Progenitor cell of endocrine pancreas (in vitro differentiated cells): ENCODE measurements at places on chromosomes 1 and 21. TPM values are rescaled to one million over a fixed set of nuclear protein-coding genes. Genes with fewer than 3 reads are reported as not detected.

- H3K4me1 ChIP-seq: peaks cover 6% of the 10 kb centered on the region
- H3K27me3 ChIP-seq: no peaks in the 10 kb centered on the region
- H3K36me3 ChIP-seq: peaks cover 8% of the 10 kb centered on the region
Measured at GRCh38 chr1:92372164-92372563, 73.3 kb downstream of the RPAP2 start.

DNA sequence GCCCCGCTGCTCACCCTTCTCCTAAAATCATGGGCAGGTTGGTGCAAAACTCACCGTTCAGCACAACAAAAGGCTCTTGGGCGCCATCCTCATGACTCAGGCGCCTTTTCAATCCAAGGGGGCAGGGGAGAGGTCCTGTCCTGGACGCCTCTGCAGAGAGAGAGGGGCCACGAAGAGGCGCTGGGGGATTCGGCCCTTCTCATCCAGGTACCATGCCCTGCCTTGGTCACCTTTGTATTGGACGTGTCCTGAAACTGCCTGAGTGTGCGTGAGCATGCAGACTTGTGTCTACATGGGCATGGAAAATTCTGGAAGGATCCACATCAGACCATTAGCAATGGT, 53.5 kb downstream of the SLC37A1 start:
- no peak for DNase-seq
- peaks cover 39% of the 10 kb centered on the region for H3K36me3 ChIP-seq
- H3K4me3 ChIP-seq: no peak overlapping the region
- no peaks in the 10 kb centered on the region for H3K27me3 ChIP-seq
- H3K4me1 ChIP-seq: peaks cover 6% of the 10 kb centered on the region

- DNase-seq: no peak
- peaks cover 8% of the 10 kb centered on the region for H3K4me1 ChIP-seq
- no peaks in the 10 kb centered on the region for H3K27me3 ChIP-seq
- no peak overlapping the region for H3K27ac ChIP-seq
Measured at GRCh38 chr1:113901191-113901590, 3.4 kb downstream of the AP4B1 start.

GBP7 gene
- not detected in 2 replicates for total RNA-seq

TNFAIP8L2 gene
- total RNA-seq: not detected in 2 replicates

HJV gene
- total RNA-seq: not detected in 2 replicates

- H3K4me3 ChIP-seq: no peak overlapping the region
- H3K4me1 ChIP-seq: no peaks in the 10 kb centered on the region
- no peak overlapping the region for H3K27ac ChIP-seq
- H3K36me3 ChIP-seq: peaks cover 8% of the 10 kb centered on the region
- H3K27me3 ChIP-seq: no peaks in the 10 kb centered on the region
Measured at GRCh38 chr1:162605225-162605927, 26.9 kb upstream of the DDR2 start.

DNA sequence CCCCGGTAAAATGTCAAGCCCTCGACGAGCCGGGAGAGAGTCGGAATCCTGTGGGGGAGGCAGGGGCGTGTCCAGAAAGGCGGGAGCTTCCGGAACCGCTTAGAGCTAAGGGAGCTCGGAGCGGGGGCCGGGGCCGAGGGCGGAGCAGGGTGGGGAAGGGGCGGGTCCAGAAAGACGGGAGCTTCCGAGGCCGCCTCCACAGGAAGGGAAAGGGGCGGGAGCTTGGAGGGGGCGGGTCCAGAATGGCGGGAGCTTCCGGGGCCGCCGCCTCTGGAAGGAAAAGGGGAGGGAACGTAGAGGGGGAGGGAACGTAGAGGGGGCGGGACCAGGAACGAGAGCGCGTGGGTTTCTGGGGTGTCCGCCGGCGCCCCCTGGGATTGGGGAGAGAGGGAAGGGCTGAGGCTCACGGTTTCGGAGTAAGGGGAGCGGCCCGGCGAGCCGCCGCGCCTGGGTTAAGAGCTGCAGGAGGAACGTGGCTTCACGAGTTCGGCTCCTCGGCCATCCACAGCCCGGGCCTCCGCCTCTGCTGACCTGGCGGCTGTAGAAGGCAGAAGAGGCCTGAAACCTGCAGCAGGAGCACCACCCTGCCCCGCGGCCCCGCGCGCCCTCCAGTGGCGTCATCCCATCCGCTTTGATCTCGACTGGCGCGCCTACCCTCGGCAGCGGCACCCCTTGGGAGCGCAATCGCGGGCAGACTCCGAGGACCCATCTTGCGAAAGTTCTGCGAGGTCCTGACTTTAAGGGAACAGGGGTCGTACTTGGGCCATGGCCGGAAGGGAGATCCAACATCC, 23.0 kb upstream of the HPDL start:
- H3K27me3 ChIP-seq: peaks cover 5% of the 10 kb centered on the region
- H3K27ac ChIP-seq: peak overlapping the region; percentile 94
- H3K4me3 ChIP-seq: peak overlapping the region; percentile 92
- H3K36me3 ChIP-seq: no peaks in the 10 kb centered on the region

S100A2 gene
- total RNA-seq: 0.36 and 1.6 TPM in 2 replicates

DNA sequence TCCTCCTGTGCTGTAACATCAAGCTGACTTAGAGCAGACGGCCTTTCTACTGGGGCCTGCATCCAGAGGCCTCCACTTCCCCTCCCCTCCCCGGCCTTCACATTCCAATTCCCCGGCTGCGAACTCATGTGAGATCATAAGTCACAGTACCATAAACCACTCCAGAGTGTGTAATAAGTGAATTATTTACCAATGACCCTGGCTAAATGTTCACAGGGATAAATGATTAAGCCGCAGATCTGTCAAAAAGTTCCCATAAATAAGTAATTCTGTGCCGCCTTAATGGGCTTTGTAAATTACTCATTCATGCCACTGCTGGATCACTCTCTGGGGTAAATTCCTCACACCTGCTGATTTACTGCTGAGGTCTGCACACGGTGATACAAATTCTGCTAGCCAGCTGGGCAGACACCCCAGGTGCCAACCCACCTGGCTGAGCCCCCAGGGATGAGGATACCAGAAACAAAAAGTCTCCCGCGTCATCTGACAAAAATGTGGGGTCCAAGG, 27.4 kb upstream of the KIRREL1 start:
- peak overlapping the region; percentile 80 for H3K27ac ChIP-seq
- H3K36me3 ChIP-seq: no peaks in the 10 kb centered on the region
- H3K27me3 ChIP-seq: no peaks in the 10 kb centered on the region
- H3K4me1 ChIP-seq: peaks cover 25% of the 10 kb centered on the region
